ENCODE measurements at places on chromosomes 1 and 21. TPM values are rescaled to one million over a fixed set of nuclear protein-coding genes. Genes with fewer than 3 reads are reported as not detected.
A peak's percentile ranks its signal among the peaks of the same experiment; 100 is the strongest.

DNA sequence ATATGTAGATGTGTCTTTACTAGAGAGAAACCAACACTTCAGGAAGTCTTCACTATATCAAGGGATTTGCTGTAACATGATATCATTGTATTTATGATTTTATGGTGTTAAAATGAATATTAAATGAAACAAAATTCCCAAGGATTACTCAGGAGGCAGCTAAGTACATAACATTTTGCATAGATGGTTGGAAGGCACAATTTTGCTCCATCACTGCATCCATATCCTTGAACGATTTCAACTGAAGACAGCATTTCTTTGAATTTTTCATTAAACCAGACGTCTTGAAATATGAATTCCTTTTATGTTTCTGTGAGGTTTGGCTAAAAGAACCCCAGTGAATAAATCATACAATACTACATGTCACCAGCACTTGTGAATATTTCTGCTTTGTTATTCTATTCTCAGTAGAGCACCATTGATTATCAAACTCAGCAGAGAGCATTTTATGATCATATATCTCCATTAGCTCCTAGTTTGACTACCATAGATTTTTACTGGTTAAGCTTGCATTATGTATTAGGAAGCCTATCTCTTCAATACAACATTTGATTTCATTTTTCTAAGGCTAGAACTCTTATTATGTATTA, 37.3 kb downstream of the SPATA17 start:
- no peak for DNase-seq

Gene PTPRC
- total RNA-seq: 41.7 TPM

DNA sequence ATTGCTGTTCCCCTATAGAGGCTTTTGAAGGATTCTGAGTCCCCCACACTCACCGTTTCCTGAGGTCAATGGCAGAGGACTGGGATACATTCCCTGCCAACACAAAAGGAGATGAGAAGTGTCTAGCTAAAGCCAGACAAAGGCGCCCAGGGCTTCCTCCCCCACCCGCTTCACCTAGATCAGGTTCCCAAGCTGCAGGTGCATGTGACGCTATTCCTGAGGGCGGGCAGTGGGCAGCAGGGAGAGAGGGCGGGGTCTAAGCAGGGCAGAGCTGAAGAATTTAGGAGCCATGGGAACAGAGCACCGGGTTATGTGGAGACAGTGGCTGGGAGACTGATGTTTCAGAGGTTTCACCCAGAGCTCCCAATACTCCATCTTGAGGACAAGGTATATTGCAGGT, 6.0 kb upstream of the ARHGEF2 start:
- no peak for DNase-seq

- no peak for DNase-seq
Observed at GRCh38 chr1:230574502-230574901, 67.8 kb upstream of the COG2 start.

GRCh38 chr1:101452825-101453224, 216.0 kb downstream of the S1PR1 start:
- no peak for DNase-seq

GRCh38 chr1:41784531-41785274, 134.0 kb downstream of the HIVEP3 start:
- no peak for DNase-seq

Gene RGS4
- 10.5 TPM for total RNA-seq

DNA sequence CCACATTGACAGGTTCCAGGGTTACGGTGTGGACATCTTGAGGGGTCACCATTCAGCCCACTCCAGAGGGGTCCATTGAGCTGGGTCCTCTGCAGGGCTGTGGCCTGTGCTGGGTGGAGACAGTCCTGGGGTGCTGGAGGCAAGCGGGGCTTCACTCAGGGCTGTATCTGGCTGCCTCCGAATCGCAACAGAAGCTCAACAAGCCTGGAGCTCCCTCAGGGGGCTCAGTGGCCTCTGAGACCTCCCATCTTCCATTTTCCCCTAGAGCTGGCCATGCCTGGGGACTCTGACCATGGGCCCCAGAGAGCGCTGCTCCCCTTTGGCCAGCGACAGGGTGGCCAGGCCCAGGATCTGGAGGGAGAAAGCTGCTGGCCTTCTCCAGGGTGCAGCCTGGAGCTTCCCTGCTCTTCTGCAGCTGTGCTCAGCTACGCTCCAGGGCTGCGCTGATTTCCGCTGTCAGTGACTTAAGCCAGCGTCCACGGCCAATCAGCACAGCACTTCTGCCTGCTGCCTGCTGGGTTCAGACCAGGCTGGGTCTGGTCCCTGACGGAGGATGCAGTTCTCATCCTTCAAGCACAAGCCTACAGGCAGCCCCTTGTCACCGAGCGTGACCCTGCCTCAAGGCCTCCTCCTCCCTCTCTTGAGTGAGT, 45.0 kb upstream of the ADARB1 start:
- peak; percentile 88 for DNase-seq

DNA sequence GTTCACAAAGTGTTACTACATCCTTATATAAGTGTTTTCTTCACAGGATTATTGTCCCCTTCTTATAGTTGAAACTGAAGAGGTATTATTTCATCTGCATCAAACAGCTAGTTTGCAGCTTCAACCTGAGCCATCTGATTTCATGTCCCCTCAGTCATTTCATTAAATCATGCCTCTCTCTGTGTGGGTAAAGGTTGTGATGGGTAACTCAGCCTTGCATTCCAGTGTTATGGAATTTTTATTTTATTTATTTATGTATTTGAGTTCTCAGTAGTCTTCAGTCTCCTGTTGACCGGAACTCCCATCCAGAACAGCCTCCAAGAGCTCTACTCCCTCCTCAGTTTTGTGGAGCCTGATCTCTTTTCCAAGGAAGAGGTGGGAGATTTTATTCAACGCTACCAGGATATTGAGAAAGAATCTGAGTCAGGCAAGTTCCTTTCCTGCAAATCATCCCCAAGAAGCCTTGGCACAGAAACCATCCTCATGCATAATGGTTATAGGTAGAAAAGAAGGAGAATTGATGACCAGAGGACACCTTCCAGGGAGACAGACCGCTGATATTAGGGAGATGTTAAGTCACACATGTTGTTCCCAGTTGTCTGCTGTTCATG, 21.8 kb downstream of the CHD1L start:
- no peak for DNase-seq

DNA sequence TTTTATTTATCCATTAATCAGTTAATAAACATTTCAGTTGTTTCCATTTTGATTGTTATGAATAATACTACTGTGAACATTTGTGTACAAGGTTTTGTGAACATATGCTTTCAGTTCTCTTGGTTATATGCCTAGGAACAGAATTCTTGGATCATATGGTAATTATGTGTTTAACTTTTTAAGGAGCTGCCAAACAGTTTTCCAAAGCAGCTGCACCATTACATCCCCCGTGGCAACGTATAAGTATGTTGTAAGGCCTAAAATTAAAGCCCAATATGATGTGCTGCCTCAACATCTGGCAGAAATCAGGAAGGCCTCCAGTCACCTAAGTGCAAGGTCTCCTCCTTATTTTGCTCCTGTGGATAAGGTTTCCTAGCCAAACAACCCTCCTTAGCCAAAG, 235.6 kb upstream of the CACYBP start:
- no peak for DNase-seq

Gene UTS2
- total RNA-seq: 1.3 TPM

Gene EFNA1
- 13.2 TPM for total RNA-seq

DNA sequence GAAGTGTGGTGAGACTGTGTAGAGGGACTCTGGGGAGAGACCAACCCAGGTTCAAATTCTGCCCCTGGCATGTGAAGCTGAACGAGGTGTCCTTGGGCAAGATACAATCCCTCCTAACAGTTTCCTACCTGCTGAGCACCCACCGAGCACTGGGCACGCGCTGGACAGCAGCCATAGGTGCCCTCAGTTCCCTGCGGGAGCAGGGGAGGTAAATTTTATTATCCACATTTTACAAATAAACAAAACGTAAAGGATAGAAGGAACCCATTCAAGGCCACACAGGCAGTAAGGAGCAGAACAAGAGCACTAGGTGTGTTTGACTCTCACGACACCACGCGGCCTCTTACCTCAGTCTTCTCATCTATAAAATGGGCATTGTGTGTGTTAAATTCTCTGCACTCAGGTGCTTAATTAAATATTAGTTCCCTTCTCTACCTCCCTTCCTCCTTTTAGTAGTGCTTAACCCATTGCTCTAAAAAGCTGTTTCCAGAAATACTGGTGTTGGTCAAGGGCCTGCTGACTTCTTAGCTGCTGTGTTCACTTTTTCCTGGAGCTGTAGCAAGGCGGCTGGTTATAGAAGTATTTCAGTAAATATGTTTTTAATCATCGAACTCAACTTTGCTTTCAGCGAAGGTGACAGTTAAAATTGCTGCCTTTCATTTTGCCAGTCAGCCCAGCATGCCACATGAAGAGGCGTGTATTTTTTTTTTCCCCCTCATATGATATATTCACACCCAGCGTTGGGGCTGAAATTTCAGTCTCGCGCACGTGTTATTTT, 41.6 kb downstream of the PGBD5 start:
- no peak for DNase-seq

GRCh38 chr1:165415068-165415467, 29.9 kb downstream of the RXRG start:
- no peak for DNase-seq

Gene KCNA3
- total RNA-seq: 0.71 TPM

Gene GPR161
- 17.7 TPM for total RNA-seq

DNA sequence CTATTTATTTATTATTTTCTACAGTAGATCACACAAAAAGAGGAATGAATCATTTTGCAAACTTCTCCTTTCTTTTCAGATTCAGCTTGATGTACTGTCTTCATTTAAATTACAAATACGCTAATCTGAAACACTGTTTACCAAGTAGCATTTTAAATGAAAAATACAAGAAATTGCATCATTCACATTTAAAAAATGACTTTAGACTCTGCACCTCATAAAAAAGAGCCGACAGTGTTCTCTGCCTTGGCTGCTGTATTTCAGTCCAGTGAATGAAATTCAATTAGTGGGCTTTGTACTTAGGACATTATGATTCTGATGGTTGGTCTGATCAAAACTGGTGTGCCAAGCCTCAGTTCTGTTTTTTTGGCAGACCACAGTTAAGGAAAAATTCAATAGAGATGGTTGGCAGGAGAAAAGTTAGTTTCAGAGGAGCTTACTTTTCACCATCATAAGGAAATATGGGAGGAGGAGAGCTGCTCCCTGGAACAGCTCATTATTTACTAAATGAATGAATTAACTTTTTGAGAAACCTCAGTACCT, 222.4 kb upstream of the ESRRG start:
- DNase-seq: no peak

Gene C4BPB
- total RNA-seq: 0.43 TPM

DNA sequence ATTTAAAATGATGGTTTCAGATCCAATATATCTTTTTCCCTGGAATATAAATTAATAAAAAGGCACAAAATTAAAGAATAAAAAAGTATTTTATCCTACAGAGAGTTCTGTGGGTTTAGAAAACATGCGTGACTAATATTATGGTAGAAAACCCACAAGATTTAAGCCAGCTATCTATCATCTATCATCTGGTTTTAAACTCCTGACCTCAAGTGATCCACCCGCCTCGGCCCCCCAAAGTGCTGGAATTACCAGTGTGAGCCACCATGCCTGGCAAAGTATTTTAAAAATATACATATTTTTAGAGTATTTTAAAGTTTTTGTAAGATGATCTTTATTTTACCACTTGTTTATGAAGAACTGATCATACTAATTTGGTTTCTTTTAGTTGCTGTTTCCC, 79.5 kb downstream of the NRIP1 start:
- DNase-seq: no peak

Gene F13B
- not detected for total RNA-seq

DNA sequence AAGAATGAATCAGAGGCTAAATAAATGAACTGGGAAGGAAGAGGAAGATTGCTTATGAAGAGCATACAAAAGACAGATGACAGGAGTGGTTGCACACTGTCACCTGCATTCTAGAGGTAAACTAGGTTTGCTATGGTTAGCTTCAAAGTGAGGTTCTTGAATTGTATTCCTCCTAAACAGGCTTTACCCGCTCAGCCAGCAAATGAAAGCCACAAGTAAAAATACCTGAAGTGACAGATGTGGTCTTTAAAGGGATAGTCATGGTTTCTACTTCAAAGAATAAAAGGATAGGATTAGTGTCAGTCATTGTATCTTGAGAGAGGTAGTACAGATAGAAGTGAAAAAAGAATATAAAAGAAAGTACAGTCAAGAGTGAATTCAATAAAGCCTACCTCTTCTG, 32.4 kb upstream of the PRDX6 start:
- DNase-seq: no peak

DNA sequence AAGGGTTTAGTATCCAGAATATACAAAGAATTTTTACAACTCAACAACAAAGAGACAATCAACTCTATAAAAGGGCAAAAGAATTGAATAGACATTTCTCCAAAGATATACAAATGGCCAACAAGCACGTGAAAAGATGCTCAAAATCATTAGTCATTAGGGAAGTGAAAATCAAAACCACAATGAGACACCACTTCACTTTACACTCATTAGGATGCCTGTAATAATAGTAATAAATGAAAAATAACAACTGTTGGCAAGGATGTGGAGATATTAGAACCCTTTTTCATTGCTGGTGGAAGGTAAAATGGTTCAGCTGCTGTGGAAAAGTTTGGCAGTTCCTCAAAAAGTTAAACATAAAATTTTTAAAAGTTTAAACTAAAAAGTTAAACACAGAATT, 7.0 kb upstream of the ABCD3 start:
- no peak for DNase-seq

DNA sequence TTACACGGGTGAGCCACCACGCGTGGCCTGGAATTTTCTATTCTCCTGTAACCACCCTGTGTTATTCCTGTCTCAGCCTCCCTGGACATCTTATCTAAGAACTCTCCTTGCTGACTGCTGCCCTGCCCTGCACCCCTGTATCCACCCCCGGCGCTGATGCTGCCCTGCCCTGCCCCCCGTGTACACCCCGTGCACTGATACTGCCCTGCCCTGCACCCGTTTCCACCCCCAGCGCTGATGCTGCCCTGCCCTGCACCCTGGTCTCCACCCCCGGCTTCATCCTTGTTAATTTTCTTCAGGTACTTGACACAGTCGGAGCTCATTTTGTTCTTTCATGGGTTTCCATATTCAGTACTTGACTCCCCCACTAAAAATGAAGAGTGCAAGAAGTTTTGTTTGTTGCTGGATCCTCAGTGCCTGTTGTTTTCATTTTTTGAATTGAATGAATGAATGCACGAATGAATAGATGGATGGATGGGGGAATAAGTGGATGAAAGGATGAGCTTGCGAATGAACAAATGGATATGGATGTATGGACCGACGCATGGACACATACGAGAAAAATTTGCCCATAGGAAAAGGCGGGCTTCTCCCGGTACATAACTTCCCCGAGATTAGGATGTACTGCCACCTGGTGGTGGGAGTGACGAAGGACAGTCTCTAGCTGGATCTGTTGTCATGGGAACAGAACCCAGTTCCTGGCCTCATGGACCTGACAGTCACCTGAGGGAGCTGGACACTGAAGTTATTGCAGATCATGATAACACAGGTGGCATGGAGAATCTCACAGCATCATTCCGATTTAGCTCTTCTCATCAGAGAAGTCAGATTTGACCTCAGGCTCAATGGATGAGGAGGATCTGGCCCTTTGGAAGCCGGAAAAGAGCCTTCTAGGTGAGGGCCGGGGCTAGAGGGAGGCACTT, 14.9 kb downstream of the AADACL4 start:
- peak; percentile 85 for DNase-seq

GRCh38 chr1:3981261-3981660, 81.2 kb upstream of the C1orf174 start:
- no peak for DNase-seq

Gene DMRTA2
- total RNA-seq: not detected

- no peak for DNase-seq
Observed at GRCh38 chr1:82565546-82565945, 764.8 kb downstream of the ADGRL2 start.

Gene IFI44
- total RNA-seq: 51.4 TPM

- peak; percentile 99 for DNase-seq
Observed at GRCh38 chr1:62436039-62436465, 797 bp upstream of the USP1 start.

GRCh38 chr1:42768172-42768571, 1.1 kb downstream of the C1orf50 start:
- DNase-seq: no peak
